ENCODE measurements at places on chromosomes 4 and X. TPM values are rescaled to one million over a fixed set of nuclear protein-coding genes. Genes with fewer than 3 reads are reported as not detected.

Gene NAA11
- not detected for total RNA-seq

Gene DAPP1
- 24.5 TPM for total RNA-seq

Gene KLHL4
- total RNA-seq: not detected

Gene OTUD6A
- total RNA-seq: not detected

Gene HTN3
- total RNA-seq: not detected

Gene FREM3
- total RNA-seq: 0.34 TPM

DNA sequence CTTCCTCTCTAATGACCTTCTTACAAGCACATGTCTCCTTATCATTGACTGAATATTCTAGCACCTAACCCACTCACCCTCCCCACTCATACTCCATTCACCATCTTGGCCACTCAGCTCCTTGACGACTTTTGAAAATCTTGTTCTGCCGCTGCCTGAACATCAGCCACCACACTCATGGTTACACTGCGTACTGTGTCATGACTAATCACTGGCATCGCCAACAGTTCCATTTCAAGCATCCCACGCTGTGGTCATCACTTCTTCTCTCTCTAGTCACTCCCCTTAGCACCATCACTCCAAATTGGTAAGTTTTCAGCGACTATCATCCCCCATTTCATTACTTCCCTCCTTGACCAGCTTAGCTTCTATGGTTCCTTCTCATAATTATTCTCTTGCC, 352.8 kb downstream of the MAPK10 start:
- H3K27ac ChIP-seq: no peak overlapping the region
- no peaks in the 10 kb centered on the region for H3K27me3 ChIP-seq
- DNase-seq: no peak
- no peaks in the 10 kb centered on the region for H3K4me1 ChIP-seq

DNA sequence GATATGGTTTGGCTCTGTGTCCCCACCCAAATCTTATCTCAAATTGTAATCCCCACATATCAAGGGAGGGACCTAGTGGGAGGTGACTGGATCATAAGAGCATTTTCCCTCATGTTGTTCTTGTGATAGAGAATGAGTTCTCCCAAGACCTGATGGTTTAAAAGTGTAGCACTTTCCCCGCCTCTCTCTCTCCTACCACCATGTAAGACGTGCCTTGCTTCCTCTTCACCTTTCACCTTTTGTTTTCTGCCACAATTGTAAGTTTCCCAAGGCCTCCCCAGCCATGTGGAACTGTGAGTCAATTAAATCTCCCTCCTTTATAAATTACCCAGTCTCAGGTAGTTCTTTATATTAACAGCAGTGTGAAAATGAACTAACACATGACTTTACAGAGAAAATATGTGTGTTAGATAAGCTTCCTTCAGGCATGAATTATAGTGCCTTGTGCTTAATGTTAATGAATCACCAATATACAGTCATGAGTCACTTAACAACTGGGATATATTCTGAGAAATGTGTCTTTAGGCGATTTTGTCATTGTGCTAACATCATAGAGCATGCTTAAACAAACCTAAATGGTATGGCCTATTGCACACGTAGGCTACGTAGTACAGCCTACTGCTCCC, 37.9 kb downstream of the PDGFC start:
- no peaks in the 10 kb centered on the region for H3K4me1 ChIP-seq
- H3K27ac ChIP-seq: no peak overlapping the region
- no peak for DNase-seq
- H3K27me3 ChIP-seq: no peaks in the 10 kb centered on the region
- no peaks in the 10 kb centered on the region for H3K36me3 ChIP-seq

DNA sequence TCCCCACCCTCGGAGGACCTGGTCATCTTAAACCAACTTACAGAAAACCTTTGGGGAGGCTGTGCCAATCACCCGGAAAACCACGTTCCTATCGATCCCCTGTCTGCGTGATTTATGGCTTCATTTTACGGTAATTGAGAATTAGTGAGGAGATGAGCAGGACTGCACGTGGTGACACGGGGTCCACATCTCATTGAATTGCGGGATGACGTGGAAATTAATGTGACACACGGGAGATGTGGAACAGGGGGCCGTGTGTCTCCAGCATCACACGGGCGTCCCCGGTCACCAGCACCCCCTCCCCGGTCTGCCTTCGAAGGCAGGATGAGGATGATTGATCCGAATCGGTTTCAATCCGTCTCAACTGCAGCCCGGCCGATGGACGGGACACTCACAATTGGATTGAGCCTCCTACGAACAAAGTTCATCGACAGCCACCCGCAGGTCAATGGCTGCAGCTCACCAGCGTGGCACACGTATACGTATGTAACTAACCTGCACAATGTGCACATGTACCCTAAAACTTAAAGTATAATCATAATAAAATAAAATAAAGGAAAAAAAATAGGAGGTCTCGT, 160.3 kb downstream of the SHOX start:
- no peaks in the 10 kb centered on the region for H3K4me1 ChIP-seq
- H3K27me3 ChIP-seq: peaks cover 4% of the 10 kb centered on the region
- no peaks in the 10 kb centered on the region for H3K36me3 ChIP-seq

Gene XPNPEP2
- 0.83 TPM for total RNA-seq

DNA sequence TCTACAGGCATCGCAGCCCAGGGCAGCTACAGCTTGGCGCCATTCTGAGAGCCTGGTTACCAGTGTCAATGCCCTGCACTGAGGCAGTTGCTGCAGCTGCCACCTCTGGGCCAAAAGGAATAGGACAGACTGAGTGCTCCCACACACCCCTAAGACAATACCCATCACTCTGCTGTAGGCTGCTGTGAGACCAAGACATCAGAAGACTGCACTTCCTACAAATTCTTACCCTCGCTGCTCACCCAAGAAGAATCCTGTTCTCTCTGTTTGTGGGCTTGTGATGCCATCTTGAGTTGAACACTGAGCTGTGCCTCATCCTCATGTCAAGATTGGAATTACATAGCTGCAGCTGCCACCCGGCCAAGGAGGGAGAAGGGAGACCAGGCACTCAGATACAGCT, 1847.0 kb upstream of the PCDH10 start:
- H3K4me3 ChIP-seq: no peak overlapping the region
- H3K27me3 ChIP-seq: no peaks in the 10 kb centered on the region
- no peaks in the 10 kb centered on the region for H3K36me3 ChIP-seq
- H3K4me1 ChIP-seq: no peaks in the 10 kb centered on the region
- DNase-seq: no peak

GRCh38 chr4:107034091-107034995, 1.8 kb downstream of the DKK2 start:
- H3K4me1 ChIP-seq: peaks cover 25% of the 10 kb centered on the region
- DNase-seq: no peak
- peaks cover 8% of the 10 kb centered on the region for H3K36me3 ChIP-seq

Gene FAM114A1
- not detected for total RNA-seq

Gene HSFX2
- total RNA-seq: not detected

Gene PLP2
- 203 TPM for total RNA-seq

Measured in T-helper 17 cell (primary cell).